Cortex of kidney (tissue), 1 donor: ENCODE measurements at places on chromosomes 3 and 15.

DNA sequence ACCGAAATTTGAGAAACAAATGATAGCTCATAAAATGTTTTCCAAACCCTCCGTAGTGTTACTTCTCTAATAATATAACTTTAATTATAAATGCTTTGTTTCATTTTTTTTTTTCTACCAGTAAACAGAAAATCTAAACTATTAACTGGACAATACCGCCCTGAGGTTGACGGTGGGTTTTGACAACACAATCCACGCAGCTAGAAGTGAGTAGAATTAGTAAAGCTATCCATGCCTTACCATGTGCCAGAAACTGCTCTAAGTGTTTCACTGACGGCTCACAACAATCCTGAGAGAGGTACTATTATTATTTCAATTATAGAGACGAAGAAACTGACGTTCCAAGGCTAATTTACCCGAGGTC is 410 bp downstream of the NDUFAF1 start:
- no peak for DNase-seq

GRCh38 chr3:178518660-178519396 is 17.4 kb upstream of the KCNMB2 start:
- DNase-seq = no peak

DNA sequence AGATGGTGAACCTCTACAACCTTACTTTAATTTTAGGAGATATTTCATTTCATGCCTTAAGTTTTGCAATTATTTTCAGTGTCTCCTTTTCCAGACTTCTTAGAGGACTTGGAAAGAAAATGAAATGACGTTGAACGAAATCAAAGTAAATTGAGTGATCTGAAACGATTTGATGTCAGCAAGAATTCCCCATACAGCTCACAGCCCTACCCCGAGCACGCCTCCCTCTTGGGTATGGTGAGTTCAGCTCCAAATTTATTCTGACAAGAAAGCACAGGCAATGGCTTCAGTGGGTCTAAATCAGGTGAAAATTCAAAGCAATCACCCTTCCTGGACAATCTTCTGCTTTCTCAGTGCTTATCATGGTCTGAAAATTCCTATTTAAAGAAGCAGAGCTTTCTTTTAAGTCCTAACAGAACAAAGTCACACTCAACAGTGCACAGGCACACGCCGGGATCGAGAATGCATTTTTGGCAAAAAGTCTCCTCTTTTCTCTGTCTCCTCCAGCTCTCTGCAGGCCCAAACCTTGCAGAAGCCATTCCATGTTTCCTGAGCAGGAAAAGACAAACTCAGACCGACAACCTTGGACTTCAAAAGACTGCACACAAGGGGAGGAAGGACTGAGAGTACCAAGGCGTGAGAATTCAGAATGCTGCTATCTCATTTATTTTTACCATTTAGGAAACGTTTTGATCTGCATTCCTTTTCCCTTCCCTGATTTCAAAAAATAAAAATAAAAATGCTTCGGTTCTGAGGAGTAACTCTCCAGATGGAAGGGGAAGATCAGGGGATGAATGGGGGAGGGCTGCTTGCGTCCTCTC is 72.0 kb downstream of the CCNL1 start:
- DNase-seq = no peak

GRCh38 chr15:51771773-51772172 is 20.4 kb downstream of the TMOD2 start:
- no peak for DNase-seq

- no peak for DNase-seq
Measured at GRCh38 chr3:32249184-32249782, 10.8 kb downstream of the CMTM8 start.

DNA sequence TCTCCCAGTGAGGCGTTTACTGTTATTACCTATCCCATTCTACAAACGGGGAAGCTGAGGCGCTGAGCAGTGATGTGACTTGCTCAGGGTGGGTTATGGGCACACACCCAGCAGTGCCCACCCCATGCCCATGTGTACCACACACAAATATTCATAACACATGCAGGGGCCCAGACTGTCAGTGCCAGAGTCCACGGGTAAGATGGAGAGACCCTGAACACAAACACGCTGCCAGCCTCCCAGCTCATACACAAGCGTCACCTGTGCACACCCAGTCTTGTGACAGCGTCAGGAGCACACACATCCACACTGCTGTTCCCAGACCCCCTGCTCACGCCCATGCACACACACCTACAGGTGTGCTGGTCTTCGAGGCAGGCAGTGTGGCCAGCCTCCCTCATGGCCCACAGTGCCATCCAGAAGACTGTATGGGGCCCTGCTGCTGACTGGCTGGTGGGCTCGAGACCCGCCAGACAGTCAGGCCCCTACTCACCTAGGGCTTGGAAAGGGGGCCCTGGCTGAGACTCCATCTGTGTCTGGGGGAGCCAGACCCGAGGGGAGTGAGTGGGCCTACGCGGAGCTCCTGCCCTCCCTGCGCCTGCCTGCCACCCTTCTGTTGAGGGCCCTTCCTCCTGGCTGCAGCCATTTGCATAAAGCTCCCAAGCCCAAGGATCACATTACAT is 39.4 kb downstream of the DNAJB8 start:
- DNase-seq = no peak

- DNase-seq = no peak
Measured at GRCh38 chr15:43410572-43411214, 39.8 kb downstream of the TUBGCP4 start.

- no peak for DNase-seq
Measured at GRCh38 chr3:8713901-8714759, 19.5 kb upstream of the CAV3 start.

DNA sequence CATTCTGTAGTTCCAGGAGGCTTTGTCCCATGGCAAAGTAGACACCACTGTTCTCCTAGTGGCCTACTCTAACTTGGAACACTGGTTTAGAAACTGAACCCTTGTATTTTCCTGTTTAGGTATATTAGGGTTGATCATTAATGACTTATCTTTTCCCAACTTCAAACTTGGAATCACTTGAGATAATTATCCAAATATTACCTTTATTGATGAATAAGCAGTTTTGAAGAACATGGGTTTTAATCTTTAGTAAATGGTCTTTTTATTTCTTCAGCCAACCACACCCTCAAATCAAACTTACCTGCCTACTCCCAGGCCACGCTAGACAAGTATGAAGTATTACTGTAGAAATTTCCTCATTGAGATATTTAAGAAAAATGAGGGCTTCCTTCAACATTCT is 6.5 kb upstream of the P3H2 start:
- DNase-seq = no peak

DNA sequence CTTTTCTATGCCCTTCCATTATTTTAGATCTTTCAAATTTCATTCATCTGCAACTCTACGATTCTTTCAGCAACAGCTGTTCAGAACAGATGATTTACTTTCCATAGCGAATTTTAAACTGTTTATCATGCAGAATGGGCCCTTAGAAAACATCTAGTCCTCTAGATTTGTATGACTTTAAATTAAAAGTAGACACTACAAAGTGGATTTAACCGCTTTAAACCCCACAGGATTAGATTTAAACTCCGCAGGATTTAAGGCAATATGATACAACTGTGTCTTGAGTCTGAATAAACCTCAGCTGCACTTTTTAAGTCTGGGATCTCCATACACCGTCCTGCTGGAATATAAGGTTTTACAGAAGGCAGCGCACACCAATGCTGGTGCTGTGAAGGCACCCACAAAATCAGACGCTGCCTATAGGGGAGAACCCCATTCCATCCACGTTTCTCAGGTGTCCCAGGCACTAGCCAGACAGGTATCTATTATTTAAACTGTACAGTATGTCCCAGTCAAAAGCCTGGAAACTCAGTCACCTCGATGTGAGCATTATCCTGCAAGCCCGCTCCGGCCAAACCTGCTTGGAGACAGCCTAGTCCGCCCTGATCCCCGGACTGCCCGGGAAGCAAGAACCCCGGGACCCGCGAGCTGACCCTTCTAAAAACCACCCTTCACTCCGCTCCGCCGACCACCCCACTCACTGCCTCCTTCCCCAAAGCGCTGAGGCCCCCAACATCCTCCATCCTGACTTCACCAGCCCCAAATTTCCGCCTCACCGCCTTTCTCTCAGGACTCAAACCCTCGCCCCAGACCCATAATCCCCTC is 768 bp downstream of the ANO10 start:
- DNase-seq = no peak

GRCh38 chr15:101051291-101052030 is 132.3 kb downstream of the LRRK1 start:
- no peak for DNase-seq

- no peak for DNase-seq
Measured at GRCh38 chr15:98727115-98728040, 79.0 kb downstream of the IGF1R start.

DNA sequence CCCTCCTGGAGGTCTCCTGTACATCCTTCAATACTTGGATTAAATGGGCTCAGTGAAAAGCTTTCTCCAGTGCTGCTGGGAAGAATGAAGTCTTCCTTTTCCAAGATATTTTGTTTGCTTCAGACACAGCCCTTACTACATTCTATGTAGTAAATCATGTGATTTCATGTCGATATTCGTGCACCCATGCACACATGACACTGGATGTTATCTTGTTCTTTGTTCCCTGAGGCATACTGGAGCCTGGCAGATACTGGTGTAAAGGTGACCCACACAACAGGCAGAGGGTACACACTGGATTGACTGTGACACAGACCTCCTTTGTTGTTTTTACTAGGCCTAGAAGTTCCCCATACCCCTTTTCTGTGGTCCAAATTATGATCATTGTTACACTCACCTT is 40.3 kb upstream of the ATP2C1 start:
- no peak for DNase-seq

DNA sequence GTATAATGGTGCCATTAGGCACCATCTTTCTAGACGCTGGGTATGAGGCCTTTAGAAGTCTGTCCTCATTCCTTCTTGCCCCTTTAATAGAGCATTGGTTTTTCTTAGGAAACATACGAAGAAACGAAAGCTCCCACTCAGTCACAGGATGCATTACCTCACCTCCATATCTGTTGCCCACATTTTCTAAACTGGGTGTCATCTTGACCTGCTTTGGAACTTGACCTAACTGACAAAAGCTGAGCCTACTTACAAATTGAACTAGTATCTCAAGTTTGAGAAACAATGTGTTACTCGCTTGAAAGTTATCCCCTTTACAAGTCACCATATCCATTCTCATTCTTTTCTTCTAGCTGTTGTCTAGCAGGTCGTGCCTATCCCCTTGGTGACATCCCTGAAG is 102.7 kb downstream of the VPS8 start:
- no peak for DNase-seq

GRCh38 chr3:127451321-127451720 is 139.2 kb downstream of the TPRA1 start:
- no peak for DNase-seq

GRCh38 chr3:49750056-49750455 is 26.3 kb upstream of the GMPPB start:
- no peak for DNase-seq

DNA sequence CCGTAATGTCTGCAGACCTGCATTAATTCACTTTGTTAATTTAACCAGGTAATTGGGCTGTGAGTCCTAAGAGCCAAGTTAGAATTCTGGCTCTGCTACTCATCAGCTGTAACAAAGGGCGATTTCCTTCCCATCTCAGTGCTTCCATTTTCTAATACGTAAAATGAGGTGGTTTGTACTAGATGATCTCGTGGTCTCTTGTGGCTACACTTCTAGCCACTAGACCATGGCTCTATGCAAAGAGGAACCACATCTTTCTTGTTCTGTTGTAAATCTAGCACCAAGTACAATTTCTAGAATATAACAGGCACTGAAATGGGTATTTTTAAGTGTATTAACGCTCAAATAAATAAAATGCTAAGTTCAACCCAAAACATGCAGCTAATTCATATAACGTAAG is 174.4 kb upstream of the THBS1 start:
- DNase-seq = no peak

GRCh38 chr15:60316961-60317360 is 80.8 kb downstream of the ANXA2 start:
- DNase-seq = no peak

DNA sequence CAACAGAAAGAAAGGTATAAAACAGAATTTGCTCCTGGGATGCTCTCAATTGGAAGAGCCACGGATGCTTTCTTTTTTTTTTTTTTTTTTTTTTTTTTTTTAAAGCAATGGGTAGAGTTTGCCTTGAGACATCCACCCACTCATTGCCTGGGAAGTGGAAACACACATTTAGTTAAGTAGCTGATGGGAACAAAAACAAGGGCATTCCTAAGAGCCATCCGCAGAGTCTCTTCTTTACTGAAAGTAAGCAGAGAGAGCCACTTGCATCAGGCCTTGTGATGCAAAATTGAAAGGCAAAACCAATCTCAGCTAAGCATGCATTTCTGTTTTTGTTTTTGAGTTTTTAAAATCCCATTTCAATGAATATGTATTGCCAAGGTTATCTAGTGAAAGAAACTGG is 787.9 kb upstream of the LMCD1 start:
- no peak for DNase-seq

DNA sequence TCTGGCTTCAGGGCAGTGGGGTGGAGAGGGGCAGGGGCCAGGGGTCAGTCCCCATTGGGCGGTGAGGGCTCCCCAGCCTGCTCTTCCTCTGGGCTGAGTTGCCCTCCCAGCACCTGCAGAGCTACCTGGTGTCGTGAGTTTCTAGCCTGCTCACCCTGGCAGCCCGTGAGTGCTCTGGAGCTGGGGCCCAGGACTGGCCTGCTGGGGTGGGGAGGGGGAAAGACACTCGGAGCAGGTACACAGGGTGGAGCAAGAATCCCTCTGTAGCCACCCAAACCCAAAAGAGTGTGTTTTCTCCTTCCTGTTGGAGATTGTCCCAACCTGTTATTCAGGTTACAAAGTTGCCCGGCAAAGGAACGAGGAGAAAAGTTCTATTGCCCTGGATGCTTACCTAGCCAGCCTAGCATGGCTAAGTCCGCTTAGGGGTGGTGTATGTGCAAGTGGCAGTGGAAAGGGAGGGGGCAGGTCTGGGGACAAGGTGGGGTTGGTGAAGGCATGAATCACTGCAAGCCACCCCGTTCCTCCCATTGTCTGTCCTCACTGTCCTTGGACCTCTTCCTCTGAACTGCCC is 8.9 kb downstream of the FAM3D start:
- DNase-seq = no peak

DNA sequence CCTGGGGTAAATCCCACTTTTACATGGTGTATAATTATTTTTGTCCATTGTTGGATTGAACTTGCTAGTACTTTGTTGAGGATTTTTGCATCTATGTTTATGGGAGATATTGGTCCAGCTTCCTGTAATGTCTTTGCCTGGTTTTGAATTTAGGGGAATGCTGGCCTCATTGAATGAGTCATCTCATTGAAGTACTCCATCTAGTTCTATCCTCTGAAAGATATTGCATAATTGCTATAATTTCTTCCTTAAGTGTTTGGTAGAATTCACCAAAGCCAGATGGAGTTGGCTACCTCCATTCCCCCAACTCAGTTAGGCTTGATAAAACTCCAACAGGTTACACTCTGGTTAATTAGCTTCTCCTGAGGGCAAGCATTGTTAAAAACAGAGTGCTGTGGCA is 237.4 kb upstream of the TGFBR2 start:
- no peak for DNase-seq

- DNase-seq = no peak
Measured at GRCh38 chr3:33277193-33277882, at the start of gene FBXL2. Gene FBXL2, plus strand, starts transcription at chr3:33277442. Its CDS starts 71 bp downstream, at chr3:33277513.

GRCh38 chr3:161689584-161690298 is 193.1 kb downstream of the OTOL1 start:
- DNase-seq = no peak
